ENCODE measurements at places on chromosomes 13 and 19.

- DNase-seq, result no peak
Observed at GRCh38 chr13:108779308-108779707, 149.9 kb downstream of the MYO16 start.

DNA sequence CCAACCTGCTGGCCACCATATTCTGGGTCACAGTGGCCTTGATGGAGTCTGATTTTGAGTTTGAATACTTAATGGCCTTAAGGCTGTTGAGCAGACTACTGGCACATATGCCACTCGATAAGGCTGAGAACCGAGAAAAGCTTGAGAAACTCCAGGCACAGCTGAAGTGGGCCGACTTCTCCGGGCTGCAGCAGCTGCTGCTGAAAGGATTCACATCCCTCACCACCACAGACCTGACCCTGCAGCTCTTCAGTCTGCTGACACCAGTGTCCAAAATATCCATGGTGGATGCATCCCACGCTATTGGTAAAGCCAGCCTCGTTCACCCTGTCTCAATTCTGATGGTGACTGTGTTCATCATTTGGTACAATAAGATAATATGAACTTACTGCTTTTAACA is 77.5 kb downstream of the ZAR1L start:
- no peak for DNase-seq

GRCh38 chr13:113865427-113865826 is 1.6 kb upstream of the GAS6 start:
- no peak for DNase-seq

- no peak for DNase-seq
Observed at GRCh38 chr13:94704377-94705080, 7.8 kb downstream of the SOX21 start.

DNA sequence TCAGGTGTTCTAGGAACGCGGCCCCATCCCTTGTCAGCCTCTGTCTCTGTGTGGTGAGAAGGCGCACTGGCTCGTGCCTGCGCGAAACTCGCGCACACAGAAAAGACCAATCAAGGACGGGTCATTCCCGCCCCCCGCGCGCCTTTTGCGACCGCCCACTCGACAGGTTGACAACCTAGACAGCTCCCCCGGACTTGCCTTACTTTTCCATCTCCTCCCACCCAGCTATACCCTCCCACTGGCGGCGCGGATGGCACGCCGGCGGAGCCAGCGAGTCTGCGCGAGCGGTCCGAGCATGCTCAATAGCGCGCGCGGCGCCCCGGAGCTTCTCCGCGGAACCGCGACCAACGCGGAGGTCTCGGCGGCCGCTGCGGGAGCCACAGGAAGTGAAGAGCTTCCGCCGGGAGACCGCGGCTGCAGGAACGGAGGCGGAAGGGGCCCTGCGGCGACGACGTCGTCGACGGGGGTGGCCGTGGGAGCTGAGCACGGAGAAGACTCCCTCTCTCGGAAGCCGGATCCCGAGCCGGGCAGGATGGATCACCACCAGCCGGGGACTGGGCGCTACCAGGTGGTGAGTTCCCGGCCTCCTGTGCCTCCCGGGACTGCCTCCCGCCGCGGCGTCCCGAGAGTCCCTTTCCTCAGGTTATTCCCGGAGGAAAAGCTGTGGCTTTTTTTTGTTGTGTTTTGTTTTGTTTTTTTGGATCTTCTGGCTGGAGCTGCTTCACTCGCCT is at the start of gene NDFIP2:
Gene NDFIP2, plus strand, starts transcription at position 202 of the 731 bp plus-strand sequence. Its CDS starts 49 bp downstream, at position 251.
- DNase-seq, result peak; percentile 91

DNA sequence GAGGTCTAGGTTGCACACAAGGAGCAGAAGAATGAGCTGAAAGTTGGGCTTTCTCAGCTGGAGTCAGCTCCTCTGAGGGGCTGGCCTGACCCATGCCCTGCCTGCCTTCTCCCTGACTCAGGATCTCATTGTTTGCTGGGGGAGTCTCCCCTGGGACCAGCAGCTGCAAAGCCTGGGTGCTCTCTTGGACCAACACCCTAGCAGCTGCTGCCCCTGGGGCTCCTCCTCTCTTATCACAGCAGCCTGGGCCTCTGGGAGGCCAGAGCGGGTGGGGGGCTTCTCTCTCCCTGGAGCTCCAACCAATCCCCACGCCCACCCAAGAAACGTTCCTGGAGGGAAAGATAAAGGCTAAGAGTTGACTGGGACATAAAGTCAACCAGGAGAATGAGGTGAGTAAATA is 1.6 kb upstream of the FCGBP start:
- DNase-seq, result no peak

- DNase-seq, result no peak
Observed at GRCh38 chr13:50365408-50366391, 350.5 kb downstream of the KCNRG start.

DNA sequence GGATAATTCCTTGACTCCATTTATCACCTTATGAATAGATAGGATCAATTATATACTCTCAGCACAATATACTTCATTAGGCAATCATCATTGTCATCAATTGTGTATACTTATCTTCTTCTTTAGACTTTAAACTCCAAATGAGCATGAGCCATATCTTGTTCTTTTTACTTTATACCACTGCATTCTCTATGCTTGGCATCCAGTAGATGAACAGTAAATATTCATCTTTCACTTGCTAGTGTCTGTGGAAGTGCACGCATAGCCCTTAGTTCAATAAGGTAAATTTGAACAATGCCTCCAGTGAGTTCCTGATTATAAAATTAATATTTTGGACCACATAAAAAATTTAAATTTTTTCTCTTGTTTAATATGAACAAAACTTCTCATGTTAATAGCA is 172.3 kb upstream of the SPRY2 start:
- no peak for DNase-seq

DNA sequence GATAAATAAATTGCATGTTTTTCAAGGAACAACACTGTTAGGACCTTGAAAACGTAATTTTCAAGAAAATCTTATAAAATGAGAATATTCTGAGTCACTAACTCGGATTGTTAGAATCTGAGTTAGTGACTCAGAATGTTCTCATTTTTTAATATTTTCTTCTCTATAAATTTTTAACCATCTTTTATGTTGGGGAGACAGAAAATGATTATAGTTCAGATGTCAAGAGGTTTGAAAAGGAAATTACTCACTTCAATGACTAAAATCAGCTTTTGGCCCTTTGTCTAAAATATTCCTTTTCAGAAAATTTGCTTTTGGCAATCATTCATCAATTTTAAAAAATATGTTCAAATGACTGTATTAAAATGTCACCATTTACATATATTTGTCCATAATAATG is 264.2 kb upstream of the EDNRB start:
- DNase-seq, result no peak

DNA sequence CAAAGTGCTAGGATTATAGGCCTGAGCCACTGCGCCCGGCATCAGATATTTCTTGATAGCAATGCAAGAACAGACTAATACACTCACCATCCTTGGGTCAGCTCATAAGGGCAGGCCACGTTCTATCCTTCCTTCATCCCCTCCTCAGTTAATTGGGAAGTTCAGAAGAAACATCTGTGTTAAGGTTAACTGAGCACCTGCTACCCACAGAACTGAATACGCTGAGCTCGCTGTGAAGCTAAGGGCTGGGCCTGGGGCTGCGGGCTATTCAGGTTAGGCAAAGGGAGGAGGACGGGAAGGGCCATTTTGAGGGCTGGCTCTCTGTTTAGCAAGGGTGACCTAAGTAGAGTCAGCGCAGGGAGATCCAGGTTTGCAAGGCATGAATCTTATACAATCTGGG is 43.0 kb upstream of the UQCRFS1 start:
- no peak for DNase-seq

GRCh38 chr19:3284759-3285646 is 60.5 kb downstream of the CELF5 start:
- DNase-seq, result peak; percentile 53

- no peak for DNase-seq
Observed at GRCh38 chr13:111659219-111659775, 338.9 kb downstream of the TEX29 start.

DNA sequence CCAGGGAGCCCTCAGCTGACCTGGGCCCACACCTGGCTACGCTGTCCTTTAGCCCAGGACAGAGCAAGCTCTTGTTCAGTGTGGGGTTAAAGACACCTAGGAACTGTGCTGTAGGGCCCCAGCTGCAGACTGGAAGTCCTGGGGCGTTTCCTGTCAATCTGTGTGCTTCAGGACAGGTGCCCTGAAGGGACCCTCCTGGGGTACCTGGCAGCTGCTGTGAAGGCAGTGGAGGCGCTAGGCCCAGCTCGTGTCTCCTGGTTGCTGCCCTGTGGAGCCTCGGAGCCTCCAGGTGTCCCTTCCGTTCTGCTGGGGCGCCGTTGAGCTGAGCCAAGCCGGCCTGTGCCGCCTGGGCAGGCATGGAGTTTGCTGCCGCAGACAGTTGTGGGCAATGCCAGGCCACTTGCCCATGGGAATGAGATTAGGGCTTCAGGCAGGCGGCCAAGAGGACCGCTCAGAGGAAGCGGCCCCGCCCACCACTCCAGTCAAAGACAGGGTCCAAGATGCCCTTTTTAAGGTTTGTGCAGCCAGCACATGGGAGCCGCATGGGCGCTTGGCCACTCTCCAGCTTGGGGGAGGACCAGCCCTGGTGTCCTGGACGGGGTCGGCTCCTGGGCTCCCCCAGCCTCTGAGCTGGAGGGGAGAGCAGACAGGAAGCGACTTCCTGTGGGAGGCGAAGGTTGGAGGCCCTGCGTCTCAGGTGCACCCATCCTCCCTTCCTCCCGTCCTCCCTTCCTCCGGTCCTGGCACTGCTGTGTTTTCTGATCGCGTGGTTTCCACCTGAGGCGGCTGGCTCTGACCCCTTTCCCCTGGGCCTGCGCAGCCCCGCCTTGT is 4.0 kb downstream of the PTBP1 start:
- no peak for DNase-seq

DNA sequence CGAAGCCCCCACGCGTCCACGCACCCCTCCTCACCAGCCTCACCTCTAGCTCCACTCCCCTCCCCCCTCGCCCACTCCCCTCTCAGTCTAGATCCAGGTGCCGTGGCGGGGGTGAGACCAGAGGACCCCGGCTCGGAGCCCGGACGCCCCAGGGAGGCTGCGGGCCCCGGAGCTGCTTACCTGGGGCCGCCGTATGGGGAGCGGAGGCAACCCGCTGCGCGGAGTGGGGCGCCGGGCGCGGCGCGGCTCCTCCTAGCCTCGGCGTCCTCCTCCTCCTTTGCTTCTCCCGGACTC is 353 bp downstream of the ENOX1 start:
- DNase-seq, result no peak

DNA sequence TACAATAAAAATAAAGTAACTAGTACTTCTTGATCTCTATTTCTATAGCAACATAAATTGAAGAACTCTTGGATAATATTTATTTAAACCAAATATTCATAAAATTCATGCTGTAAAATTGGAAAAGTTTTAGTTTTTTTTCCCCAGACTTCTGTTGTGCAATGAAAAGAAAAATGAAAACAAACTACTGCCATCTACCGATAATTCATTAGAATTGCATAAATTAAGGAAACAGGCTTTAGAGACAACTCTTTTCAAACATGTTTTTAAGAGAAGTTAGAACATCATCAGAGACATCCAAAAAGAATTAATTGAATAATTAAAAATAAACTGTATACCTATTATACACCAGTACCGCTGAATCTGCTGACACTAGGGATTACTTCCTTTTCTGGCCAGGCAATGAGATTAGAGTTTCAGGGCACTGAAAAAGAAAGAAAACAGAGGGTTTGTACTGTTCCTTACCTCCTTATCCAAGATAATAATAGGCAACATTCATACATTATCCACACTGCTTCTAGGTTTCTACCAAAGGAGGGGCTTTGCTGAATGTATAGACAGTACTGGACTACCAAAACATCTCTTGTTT is 4.9 kb downstream of the CCDC122 start:
- no peak for DNase-seq

- DNase-seq, result no peak
Observed at GRCh38 chr19:45473367-45473681, 5.5 kb downstream of the FOSB start.

GRCh38 chr19:14497228-14497921 is 1.4 kb upstream of the GIPC1 start:
- DNase-seq, result no peak

DNA sequence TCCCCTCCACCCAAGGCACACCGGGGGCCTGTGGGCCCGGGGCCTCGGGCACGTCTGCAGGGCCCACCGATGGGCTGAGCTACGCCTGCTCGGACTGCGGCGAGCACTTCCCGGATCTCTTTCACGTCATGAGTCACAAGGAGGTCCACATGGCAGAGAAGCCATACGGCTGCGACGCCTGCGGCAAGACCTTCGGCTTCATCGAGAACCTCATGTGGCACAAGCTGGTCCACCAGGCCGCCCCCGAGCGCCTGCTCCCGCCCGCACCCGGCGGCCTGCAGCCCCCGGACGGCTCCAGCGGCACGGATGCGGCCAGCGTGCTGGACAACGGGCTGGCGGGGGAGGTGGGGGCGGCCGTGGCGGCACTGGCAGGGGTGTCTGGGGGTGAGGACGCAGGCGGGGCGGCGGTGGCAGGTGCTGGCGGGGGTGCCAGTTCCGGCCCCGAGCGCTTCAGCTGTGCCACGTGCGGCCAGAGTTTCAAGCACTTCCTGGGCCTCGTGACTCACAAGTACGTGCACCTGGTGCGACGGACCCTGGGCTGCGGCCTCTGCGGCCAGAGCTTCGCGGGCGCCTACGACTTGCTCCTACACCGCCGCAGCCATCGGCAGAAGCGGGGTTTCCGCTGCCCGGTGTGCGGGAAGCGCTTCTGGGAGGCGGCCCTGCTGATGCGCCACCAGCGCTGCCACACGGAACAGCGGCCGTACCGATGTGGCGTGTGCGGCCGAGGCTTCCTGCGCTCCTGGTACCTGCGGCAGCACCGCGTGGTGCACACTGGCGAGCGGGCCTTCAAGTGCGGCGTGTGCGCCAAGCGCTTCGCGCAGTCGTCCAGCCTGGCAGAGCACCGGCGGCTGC is 8.6 kb downstream of the ZNF784 start:
- no peak for DNase-seq

DNA sequence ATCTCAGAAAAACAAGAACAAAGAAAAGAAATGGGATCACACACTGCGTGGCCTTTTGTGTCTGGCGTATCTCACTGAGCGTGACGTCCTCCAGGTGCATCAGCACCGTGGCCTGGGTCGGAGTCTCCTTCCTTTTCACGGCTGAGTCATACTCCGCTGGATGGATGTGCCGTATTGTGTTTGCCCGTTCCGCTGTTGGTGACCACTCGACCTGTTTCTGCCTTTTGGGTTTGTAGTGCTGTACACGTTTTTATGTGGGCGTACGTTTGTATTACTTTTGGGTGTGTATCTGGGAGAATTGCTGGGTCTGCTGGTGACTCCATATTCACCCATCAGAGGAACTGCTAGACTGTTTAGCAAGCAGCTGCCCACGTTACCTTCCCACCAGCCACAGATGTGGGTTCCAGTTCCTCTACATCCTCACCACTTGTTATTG is 11.4 kb downstream of the ARID3A start:
- DNase-seq, result no peak

GRCh38 chr13:33224686-33225085 is 60.9 kb downstream of the STARD13 start:
- DNase-seq, result no peak

DNA sequence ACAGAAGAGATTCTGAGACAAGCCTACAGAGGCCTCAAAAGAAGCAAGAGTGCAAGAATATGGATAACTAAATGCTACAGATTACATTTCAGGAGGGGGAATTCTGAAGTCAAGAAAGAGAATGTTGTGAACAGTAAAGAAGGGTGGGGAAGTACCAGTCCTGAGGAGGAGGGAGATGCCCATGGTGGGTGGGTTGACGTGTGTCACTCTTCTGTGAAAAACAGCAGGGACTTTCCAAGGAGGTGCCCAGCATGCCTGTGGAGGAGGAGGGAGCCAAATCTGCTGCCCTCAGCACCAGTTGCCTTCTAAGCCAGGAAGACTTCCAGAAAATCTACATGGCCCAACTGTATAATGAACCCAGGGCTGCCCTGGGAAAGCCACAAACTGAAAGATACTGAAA is 87.7 kb downstream of the SGCG start:
- no peak for DNase-seq
